ENCODE measurements at places on chromosomes 1 and 21.

- no peak for DNase-seq
Observed at GRCh38 chr21:45540601-45540970, 1.7 kb downstream of the SLC19A1 start.

- DNase-seq = no peak
Observed at GRCh38 chr1:6984986-6985385, 199.7 kb downstream of the CAMTA1 start.

GRCh38 chr1:216665406-216665805, 57.8 kb downstream of the ESRRG start:
- DNase-seq = no peak

GRCh38 chr1:93172778-93173177, 7.4 kb downstream of the TMED5 start:
- no peak for DNase-seq

DNA sequence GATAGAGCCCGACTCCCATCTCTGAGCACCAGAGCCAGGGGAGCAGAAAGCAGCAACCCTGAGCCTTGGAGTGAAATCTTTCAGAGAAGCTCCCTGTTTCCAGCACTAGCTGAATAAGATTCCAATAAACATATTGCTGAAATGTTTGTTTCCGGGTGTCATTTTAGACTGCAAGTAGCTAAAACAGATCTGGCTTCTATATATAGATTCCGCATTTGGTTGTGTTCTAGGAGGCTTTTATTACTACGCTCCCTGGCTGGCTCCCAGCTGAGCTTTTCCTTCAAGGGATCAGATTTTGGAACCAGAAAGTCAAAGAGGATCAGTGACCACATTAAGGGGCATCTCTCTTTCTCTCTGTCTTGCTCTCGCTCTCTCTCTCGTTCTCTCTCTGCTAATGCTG, 88.2 kb downstream of the PAPPA2 start:
- no peak for DNase-seq

DNA sequence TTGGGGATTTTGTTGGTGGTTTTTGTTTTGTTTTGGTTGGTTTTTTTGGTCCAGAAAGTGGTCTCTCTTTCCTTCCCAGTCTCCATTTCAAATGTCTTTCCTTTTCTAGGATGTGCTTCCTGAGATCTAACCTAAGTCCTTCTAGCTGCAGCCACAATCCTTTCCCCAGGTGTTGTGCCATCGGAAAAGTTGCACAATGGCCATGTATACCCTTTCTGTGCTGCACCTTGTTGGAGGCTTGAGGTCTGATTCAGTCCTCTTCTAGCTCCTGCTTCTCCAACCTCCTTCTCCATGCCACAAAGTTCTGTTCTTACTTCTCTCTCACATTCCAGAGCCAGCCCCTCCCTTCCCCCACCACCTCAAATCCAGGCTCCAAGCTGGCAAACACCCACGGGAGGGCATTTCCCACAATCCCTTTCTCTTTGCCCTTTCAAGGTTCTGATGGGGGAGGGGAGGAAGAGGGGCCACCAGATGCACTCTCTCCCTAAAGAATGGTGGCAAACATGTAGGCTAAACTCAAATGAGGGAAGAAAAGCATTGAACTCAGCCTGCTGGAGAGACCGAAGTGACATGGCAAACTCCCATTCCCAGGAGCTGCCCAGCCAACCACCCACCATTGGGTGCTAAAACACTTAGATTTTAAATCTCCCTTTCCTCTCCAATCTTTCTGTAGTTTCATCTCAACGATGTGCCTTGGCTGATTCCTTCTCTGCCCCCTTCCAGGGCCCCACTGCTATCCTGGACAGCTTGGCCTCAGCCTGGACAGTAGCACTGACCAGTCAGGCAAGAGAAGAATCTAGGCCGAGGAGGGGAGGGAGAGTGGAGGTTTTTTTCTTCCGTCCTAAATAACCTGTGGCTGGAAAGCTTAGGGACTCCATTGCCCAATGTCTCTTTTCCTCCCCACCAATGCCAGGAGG, 2.9 kb downstream of the KCNJ10 start:
- DNase-seq = no peak

- no peak for DNase-seq
Observed at GRCh38 chr1:186299570-186299969, 75.5 kb downstream of the TPR start.

- no peak for DNase-seq
Observed at GRCh38 chr1:46655848-46656247, 12.3 kb downstream of the ATPAF1 start.
